Stromal cell of bone marrow (primary cell): ENCODE measurements at places on chromosomes 7 and 10.
A peak's percentile ranks its signal among the peaks of the same experiment; 100 is the strongest.

DNA sequence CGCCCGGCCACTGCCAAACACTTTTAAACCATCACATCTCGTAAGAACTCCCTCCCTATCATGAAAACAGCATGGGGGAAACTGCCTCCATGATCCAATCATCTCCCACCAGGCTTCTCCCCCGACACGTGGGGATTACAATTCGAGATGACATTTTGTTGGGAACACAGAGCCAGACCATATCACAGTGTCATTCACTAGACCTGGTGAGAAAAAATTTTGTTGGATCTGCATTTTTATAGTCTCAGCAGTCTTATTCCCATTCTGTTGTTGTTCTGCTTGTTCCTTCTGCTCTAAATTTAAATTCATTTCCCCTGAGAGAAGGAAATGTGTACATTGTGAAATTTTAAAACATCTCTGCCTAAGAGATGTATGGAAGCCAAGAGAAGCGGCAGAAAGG, 4.8 kb upstream of the MKLN1 start:
- DNase-seq: no peak

- no peak for DNase-seq
These were observed 88.1 kb downstream of the GSAP start for GRCh38 chr7:77327932-77328628.

DNA sequence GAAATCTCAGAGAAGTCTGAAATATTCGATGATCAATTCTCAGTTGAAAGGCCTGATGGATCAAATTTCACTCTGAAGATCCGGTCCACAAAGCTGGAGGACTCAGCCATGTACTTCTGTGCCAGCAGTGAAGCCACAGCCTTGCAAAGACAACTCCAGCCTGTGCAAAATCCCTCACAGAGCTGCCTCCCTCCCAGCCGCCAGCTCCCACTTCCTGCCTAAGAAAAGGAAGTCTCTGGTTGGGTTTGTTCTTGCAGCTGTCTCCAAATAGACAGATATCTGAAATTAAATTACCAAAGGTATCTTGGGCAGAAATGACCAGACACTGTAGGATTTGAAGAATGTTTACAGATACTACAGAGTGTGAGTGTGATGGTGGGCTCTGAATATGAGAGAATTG, 43.4 kb upstream of the PRSS58 start:
- DNase-seq: peak; percentile 18

GRCh38 chr10:29798921-29799690, 164.3 kb upstream of the SVIL start:
- no peak for DNase-seq

GRCh38 chr10:51171946-51172345, 97.7 kb downstream of the PRKG1 start:
- no peak for DNase-seq

- DNase-seq: no peak
These were observed 4.4 kb downstream of the MRLN start for GRCh38 chr10:59748834-59749233.

GRCh38 chr10:124293616-124294449, 124.9 kb downstream of the OAT start:
- no peak for DNase-seq

GRCh38 chr7:33932221-33932620, 26.9 kb downstream of the BMPER start:
- DNase-seq: no peak

GRCh38 chr10:17386616-17387075, 67.7 kb downstream of the ST8SIA6 start:
- no peak for DNase-seq

GRCh38 chr7:152909683-152910544, 150.4 kb downstream of the ACTR3B start:
- no peak for DNase-seq

GRCh38 chr7:137443616-137444015, 100.1 kb upstream of the PTN start:
- peak; percentile 82 for DNase-seq

GRCh38 chr7:50653126-50653864, 88.1 kb upstream of the DDC start:
- DNase-seq: peak; percentile 41

GRCh38 chr7:134813663-134814396, 34.4 kb downstream of the CALD1 start:
- peak; percentile 26 for DNase-seq

GRCh38 chr7:36667007-36667745, 57.1 kb downstream of the AOAH start:
- no peak for DNase-seq

DNA sequence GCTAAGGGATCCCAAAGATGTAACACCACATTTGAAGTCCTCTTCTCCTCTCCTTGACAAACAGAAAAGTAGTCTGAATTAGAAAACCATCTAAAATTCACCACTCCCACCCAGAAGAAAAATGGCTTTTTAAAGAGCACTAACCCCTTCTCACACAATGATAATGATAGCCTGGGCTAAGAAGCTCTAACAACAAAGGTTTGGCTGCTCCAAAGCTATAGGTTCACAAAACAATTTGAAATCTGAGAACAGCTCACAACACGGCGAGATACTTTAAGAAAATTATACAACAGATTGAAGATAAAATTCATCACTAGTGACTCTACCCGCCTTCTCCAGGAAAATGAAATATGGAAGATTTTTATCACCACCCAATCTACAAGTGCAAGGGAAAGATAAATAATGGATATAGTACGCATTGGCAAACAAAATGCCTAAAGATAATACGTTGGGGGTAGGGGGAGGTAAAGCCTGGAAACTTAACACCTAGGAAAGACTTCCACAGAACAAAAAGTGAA, 7.4 kb downstream of the ITGB1 start:
- no peak for DNase-seq

- peak; percentile 66 for DNase-seq
These were observed 726 bp upstream of the INSIG1 start for GRCh38 chr7:155296788-155297516.

DNA sequence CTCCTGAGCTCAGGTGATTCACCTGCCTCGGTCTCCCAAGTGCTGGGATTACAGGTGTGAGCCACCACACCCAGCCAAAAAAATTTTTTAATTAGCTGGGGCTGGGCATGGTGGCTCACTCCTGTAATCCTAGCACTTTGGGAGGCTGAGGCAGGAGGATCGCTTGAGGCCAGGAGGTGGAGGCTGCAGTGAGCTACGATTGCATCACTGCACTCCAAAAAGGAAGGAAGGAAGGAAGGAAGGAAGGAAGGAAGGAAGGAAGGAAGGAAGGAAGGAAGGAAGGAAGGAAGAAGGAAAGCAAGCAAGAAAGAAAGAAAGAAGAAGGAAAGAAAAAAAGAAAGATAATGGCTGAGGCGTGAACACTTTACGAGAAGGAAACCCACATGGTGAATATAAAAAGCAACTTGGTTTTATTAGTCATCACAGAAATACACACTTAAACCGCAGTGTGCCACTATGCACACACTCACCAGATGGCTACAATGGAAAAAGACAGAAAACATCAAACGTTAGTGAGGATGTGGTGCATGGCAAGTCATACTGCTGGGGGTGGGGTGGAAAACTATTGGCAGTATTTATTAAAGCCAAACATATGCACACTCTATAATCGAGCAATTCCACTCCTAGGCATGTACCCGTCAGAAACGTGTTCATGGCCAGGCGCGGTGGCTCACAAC, 4.4 kb upstream of the CCL26 start:
- peak; percentile 87 for DNase-seq

- DNase-seq: no peak
These were observed 128.4 kb upstream of the FZD1 start for GRCh38 chr7:91135703-91136430.

GRCh38 chr7:101159696-101160674, 5.4 kb downstream of the VGF start:
- DNase-seq: no peak

- no peak for DNase-seq
These were observed 23.4 kb upstream of the DPYSL4 start for GRCh38 chr10:132163278-132163765.

- DNase-seq: no peak
These were observed 2.6 kb downstream of the HYCC1 start for GRCh38 chr7:23011222-23011924.

- peak; percentile 45 for DNase-seq
These were observed at the start of gene CBX3 for GRCh38 chr7:26201247-26202018. Gene CBX3 (plus strand): TSS chr7:26201745. CDS start chr7:26202999, 1,254 bp downstream.

DNA sequence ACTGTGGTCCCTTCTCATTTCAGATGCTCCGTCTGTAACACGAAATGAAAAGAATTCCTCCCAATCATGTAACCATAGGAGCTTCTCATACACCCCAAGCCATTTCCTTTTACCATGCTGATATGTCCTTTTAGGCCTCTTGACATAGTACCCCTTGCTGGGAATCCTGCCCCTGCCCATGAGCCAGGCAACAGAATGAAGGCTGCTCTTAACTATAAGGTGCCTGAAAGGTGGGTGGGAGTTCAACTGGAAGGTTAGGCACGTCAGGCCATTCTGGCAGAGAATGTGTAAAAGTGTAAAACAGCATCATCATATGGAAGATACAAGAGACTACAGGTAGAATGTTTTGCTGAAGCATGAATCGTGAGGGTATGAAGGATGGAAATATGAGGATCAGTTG, 22.5 kb downstream of the IL2RA start:
- DNase-seq: no peak

DNA sequence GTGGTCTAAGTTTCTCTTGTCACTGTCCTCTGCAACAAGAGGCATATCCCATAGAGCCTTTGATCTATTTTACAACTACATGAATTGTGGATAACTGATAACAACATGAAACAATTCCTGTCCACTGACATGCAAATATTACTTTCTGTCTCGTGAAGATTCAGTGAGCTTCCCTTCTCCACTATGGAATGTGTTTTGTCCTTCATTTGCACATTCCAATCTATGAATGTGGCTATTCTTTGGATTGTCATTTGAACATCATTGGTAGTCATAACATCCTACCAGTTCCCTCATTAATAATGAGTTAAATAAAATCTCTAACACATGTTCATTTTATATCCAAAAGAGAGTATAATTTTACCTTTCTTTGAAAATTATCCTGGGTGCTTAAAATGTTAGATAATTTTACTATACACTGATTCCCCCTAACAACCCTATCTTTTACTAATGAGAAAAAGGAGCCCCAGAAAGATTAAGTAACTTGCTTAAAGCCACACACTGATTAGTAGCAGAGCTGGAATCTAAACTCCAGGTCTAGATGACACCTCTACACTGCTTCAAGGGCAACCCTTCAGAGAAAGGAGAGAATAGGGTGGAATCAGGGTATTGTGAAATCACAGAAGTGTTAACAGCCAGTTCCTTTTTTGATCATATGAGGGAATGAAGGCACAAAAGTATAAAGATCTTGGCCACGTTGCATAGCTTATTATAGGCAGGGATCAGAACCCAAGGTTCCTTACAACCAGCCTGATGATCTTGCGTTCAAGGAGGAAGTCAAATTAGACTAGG, 39.1 kb downstream of the PDE1C start:
- no peak for DNase-seq

- no peak for DNase-seq
These were observed 3.6 kb upstream of the EPHB6 start for GRCh38 chr7:142851269-142851668.

DNA sequence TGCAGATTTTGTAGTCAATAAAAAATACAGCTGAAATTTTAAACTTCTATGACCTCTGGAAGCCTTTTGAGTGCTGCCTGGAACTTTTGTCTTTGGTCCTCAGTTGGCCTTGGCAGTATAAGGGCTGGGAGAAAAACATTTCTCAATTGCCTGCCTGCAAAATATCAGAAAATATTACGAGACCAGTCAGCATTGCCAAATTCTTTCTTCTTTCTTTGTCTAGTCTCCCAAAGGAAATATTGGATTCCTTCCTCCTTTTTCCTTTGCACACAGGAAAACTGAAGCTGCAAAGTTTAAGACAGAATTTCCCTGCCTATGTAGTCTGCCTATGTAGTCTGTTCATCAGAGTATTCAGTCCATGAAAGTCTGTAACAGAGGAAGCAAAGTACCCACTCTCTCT, 95.9 kb downstream of the CHRM2 start:
- no peak for DNase-seq

DNA sequence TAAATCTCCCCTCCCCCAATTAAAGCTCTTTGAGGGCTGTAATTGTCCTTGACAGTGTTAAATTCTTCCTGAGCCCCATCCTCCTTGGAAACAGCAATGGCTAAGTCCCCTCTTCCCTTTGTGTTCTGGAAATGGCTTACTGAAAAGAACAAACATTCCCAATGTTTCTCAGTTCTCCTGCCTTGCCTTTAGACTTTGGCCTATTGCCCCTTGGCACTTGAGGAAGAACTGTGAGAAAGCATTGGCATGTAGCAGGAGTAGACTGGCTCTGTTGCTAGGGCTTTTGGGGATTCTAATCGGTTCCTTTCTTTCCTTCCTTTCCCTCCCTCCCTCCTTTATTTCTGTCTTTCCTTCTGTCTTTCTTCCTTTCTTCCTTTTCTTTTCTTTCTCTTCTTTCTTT, 463.3 kb upstream of the PODXL start:
- DNase-seq: no peak

- no peak for DNase-seq
These were observed 27.5 kb upstream of the PURB start for GRCh38 chr7:44912775-44913347.
